ENCODE measurements at places on chromosomes 7 and 10. TPM values are rescaled to one million over a fixed set of nuclear protein-coding genes. Genes with fewer than 3 reads are reported as not detected.
A peak's percentile ranks its signal among the peaks of the same experiment; 100 is the strongest.

DNA sequence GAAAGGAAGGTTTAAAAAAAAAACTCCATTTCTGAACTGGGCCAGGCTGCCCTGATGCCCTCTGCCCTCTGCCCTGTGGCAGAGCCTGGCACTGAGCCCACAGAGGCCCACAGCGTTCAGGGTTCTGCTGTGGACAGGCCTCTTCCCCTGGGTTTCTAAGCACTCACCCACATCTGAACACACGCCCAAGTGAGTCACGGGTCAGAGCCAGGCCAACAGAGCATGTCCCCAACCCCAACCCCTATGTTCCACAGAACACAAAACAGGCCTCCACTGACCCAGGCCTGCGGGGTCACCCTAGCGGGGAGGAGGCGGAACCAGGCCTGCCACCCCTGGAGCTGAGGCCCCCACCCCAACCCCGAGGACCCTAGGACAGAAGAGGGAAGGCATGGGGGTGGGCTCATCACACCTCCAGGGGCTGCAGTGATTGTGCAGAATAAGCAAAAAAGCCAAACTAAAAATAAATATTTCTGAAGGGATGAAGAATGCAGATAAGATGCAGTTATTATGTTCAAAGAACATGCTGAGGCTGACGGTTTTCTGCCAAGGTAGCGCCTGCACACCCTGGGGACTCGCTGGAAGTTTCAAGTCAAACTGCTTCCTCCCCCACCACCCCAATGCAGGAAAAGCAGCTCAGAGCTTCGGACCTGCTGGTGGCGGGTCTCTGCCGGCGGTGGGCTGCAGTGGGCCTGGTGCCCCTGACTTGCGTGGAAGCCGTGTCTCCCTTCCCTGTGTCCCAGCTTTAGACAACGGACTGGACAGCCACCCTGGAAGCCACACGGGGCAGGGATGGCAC, 5.4 kb downstream of the WDR86 start:
- peak; percentile 92 for DNase-seq

- DNase-seq = no peak
Measured at GRCh38 chr7:89618274-89618673, 536.0 kb upstream of the STEAP1 start.

- DNase-seq = no peak
Measured at GRCh38 chr10:63261496-63261895, 128.4 kb downstream of the NRBF2 start.

- DNase-seq = no peak
Measured at GRCh38 chr10:129909531-129910256, 54.4 kb downstream of the EBF3 start.

GRCh38 chr10:113027574-113028455, 77.8 kb downstream of the TCF7L2 start:
- DNase-seq = peak; percentile 61

DNA sequence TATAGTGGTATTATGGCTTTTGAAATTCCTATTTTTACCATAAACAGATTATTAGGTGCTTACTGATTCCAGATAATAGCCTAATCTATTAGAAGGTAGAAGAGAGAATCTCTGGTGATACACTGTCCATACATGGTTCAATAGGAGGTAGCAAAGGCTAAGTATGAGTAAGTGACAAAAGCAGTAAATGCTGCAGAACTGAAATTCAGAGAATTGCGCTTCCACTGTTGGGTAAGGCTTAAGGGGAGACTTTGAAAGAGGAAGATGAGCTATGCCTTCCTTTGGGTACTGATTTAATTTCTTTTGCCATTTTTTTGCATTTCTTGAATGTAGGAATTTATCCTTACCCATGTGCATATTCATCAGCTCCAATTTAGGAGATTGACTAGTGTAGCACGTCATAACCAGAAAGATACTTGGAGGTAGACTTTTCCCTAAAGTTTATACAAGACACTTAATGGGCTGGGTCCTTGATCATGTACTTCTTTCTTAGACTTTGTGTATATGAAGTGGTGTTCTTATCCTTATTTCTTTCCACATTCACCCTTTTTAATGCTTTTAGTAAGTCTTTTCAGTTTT, 15.3 kb downstream of the MKLN1 start:
- no peak for DNase-seq

DNA sequence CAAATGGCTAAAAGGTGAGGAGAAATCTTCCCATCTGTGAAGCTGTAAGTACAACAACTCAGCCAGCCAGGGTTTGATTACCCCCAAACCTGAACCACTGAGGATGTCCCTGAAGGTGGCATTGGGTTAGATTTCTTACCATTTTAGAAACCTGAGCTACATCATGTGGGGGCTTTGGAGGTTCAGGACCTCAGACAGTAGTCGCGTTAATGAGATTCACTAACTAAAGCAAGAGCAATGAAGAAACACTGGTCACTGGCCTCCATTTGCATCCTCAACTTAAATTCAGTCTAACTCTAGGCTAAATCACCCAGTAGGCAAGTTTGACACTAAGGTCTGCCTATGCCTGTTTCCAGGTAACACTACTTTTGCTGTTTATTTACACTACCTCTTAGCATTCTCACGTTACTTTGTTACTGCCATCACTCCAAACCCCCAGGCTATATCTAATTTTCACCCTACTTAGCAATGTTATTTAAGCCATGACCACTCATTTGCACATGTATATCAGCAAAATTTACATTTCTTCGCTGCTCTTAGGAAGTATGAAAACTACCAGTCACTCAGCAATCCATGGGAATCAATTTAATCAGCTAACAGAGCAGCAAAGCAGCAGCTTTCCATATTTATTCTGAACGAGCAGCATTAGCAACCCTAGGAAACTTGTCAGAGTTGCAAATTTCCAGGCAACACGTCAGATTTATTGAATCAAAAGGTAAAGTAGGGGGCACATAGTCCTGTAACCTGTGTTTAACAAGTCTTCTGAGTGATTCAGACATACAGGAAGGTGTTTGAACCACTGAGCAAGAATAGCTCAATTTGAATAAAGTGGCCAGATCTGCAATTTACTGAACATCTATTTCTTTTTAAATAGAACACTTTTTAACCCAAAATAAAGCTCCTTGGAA, 788.4 kb upstream of the SORCS1 start:
- no peak for DNase-seq

GRCh38 chr7:151551820-151552219, 32.1 kb upstream of the RHEB start:
- DNase-seq = peak; percentile 22

The AKR1C8 gene
- total RNA-seq = not detected

DNA sequence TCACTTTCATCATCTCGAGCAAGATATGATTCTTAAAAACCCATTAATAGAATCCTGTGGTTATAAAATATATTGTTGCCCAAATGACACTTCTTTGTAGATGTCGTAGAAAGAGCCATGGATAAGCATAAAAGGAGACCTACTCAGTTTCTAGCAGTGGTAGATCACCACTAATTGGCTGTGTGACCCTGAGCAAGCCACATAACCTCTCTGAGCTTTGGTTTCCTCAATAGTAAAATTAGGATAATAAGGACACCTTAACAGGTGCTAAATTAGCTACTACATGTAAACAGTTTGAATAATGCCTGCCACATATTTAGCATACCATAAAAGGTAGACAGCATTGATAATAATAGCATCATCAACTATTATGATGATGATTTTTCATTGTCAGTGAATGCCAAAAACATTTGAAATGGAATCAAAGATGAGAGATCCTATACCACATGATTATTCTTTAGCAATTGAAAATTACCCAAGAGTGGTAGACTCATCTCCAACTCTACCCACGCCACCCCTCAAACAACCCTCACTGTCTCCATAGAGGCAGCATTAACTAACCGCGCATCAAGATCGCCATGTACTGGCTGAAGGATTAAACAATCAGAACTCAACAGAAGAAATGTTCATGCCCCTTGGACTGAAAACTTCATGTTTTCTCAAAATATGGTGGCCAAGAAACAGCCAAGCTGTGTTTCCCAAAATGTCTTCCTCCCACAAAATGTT, 45.8 kb downstream of the CHST15 start:
- no peak for DNase-seq

GRCh38 chr10:116947841-116948529, 57.0 kb downstream of the SHTN1 start:
- DNase-seq = peak; percentile 21

DNA sequence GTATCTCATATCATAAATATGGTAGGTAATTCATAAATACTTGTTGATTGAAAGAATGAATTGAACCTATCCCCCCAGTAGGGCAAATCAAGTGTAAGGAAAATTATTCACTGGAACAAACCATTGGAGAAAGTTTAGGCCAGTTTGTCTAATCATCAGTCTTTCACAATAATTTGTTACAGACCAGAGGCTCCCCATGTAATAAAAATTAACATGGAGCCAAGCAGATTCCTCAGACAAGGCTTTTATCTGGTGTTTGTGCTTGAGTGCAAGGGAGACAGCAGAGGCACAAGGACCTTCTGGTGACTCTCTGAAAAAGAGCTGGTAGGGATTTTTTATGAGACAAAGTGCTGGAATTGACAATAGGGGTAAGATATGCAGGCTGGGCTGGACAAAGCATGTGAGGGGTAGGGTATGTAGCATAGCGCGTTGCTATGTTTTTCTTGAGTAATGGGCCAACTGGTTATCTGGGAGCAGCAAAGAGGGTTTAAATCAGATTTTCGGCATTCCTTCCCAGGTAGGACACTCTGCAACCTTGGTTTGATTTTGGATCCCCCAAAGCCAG, 7.8 kb upstream of the PANK1 start:
- no peak for DNase-seq

GRCh38 chr10:99765672-99766301, 16.7 kb upstream of the ABCC2 start:
- no peak for DNase-seq

DNA sequence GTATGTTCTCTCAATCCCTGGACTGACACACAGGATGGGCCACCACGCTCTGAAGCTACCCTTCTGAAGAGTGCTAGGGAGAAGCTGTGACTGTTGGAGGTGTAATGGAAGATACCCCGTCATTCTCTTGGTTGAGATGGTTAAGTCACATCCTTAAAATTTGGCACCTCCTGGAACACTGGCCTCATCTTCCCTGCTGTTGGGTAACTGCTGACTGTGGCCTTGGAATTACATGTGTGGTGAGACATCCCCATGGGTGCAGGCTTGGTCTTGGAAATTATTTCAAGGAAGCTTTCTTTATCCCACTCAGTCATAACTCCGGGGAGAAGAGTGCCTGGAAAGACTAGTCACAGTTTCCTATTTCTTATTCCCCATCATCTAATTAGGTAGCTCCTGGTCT, 62.0 kb downstream of the LRMDA start:
- no peak for DNase-seq

The KIAA1217 gene
- total RNA-seq = 2.6 TPM

- peak; percentile 3 for DNase-seq
Measured at GRCh38 chr7:142873281-142873784, 12.2 kb downstream of the TRPV6 start.

DNA sequence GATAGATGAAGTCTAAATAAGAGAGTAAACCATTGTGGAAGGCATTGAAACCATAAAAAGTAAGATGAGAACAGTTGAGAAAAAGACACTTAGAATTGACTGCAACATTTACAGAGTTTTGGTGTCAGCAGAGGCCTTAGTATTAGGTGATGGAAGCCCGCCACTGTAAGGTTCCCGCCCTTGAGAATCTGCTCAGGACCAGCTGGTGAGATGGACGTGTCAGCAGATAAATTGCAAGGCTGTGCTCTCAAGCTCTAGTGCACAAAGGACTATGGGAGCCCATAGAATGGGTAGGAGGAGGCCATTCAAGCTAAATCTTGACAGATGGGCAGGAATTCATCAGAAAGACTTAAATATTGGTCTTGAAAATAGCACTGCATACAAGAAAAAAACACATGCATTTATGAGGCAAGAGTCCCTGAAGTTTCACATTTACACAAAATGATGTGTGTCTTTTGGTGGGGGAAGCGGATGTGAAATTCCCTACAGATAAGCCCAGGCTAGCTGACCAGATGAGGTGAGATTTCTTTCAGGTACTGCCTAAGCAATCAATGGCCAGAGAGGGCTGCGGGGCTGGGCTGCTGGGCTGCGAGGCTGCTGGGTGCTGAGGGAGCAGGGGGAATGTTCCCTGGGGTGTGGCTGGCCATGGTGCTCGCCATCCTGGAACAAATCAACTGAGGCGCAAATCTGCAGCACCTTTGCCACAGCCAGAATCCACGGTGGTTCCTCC, 42.5 kb downstream of the SYPL1 start:
- DNase-seq = no peak

The INSYN2A gene
- total RNA-seq = under 0.01 TPM

The PPP1R17 gene
- total RNA-seq = not detected

The PIK3AP1 gene
- not detected for total RNA-seq

The ZNRF2 gene
- total RNA-seq = 6.5 TPM

- peak; percentile 78 for DNase-seq
Measured at GRCh38 chr10:79116801-79117723, 48.3 kb downstream of the ZMIZ1 start.

DNA sequence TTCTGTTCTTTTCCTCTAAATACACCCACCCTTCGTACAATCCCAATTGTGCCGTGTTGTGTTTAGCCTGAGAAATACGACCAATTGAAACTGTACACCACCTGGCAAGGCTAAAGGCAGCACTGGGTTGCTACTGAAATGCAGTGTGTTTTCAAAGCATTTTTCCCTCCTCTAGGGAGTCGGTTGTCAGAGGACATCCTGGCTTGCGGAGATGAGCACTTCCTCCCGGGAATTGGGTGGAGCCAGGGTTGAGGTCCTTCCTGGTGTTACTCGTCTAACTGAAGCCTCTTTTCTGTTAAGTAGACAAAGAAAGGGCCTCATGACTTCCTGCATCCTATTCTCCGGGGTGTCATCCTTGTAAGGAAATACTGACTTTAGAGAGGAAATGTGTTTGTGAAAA, 133.5 kb downstream of the MTPAP start:
- DNase-seq = no peak

DNA sequence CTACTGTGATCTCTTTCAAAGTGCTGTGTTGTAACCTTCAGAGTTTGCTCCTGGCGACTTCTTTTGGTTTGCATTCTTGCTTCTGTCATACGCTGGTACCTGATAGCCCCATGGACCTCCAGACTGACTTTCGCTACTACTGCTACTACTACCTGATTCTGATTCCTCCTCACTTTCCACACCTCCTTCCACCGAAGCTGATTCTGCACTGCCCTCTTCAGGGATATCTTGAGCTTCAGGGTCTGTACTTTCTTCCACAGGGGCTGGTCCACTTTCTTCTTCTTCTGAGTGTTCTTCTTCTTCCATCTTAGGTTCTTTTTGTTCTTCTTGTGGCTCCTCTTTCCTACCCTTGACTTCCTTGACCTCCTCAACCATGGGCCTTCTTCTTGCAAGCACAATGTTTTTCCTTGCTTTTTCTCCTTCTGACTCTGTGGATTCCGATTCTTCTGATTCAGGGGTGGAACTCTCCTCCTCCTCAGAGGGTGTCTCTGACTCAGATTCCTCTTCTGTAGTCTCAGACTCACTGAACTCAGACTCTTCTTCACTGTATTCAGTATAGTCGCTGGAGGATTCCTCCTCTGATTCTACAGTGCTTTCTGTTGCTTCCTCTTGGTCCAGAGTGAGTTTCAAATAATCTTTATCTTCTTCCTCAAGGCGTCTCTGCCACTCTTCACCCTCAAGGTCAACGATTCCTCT, 992.2 kb downstream of the PCDH15 start:
- DNase-seq = no peak

Data from fibroblast of villous mesenchyme (primary cell).